Activated CD4-positive, alpha-beta T cell treated with anti-CD3 and anti-CD28 coated beads for 36 hours (primary cell): ENCODE measurements at places on chromosomes 1 and 21. TPM values are rescaled to one million over a fixed set of nuclear protein-coding genes. Genes with fewer than 3 reads are reported as not detected.

Gene AGO3
- 23.3 TPM for total RNA-seq

Gene DAB1
- not detected for total RNA-seq

DNA sequence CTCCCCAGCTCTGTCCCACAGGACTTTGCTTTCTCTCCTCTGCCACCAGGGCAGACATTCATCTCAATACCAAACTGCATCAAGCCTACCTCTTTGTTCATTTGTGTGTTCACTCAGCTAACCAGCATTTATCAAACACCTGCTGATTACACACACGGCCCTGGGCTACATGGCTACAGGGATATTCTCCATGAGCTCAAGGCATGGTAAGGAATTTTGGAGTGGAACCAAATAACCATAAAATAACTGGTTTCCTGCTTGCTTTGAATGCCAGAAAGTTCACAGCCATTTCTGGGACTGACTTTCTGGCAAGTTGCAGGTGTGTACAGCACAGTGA, 54.6 kb downstream of the LDLRAD2 start:
- DNase-seq: no peak

GRCh38 chr1:186212568-186213224, 162.4 kb downstream of the TPR start:
- peak; percentile 31 for DNase-seq

- no peak for DNase-seq
Measured at GRCh38 chr1:23111600-23112535, 56.8 kb downstream of the LUZP1 start.

DNA sequence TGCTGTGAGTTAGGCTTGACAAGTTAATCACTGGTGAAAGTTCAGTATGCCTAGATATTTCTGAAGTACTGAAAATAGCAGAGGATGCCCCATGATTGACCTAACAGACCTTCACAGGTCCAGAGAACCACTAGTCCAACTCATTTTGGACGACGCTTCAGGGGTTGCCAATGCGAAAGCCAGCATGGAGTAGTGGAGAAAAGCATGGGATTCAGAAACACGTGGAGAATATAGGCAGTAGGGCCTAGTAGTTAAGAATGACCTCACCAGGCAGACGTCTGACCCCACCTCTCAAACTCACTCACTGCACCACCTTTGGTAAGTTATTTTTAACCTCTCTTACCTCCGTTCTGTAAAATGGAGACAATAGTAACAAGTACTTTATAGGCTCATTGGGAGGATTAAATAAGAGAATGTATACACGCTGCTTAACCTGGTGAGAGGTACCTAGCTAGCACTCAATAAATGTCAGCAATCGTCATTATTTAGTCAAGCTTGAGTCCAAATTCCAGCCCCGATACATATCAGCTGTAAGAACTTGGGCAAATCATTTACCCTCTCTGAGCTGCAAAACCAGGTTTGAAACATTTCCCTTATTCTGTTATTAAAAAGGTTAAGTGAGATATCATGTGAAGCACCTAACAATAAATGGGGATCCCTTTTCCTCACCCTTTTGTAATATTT, 13.2 kb downstream of the PLPP3 start:
- no peak for DNase-seq

DNA sequence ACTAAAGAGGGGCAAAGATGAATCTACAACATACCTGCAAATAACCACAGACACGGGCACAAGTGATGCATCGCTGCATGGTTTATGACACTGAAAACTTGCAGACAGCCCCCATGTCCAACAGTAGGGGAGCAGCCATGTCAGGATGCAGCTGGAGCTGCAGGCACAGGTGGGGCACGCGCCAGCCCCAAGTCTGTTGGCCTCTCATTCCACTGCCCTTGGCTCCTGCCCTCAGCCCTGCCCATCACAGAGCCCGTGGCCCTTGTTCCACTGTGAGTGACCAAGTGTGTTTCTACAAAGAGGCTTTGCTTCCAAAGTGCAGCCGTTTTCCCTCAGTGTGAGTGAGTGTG, 3.2 kb upstream of the PADI4 start:
- no peak for DNase-seq

- no peak for DNase-seq
Measured at GRCh38 chr1:170290276-170290675, 144.5 kb downstream of the NTMT2 start.

DNA sequence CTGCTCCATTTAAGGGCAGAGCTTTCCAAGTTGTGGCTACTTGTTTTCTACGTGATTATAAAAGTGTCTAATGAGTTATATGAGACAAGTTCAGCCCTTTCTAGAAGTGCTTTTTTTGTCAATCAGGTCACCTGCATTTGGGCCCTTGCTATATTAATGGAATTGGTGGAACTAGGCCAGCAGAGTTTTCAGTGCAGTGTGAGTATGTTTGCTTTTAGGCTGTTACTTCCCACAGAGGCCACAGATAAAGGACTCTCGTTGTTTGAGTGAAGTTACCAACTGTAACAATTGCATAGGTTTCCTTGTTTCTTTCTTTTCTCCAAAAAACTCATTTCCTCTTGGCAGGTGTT, 10.9 kb downstream of the SMAP2 start:
- no peak for DNase-seq

GRCh38 chr1:115210302-115210711, 121.0 kb upstream of the TSPAN2 start:
- DNase-seq: no peak

- no peak for DNase-seq
Measured at GRCh38 chr1:145956361-145956760, 1.5 kb downstream of the LIX1L start.

- DNase-seq: no peak
Measured at GRCh38 chr1:97947695-97948094, 26.9 kb upstream of the DPYD start.

DNA sequence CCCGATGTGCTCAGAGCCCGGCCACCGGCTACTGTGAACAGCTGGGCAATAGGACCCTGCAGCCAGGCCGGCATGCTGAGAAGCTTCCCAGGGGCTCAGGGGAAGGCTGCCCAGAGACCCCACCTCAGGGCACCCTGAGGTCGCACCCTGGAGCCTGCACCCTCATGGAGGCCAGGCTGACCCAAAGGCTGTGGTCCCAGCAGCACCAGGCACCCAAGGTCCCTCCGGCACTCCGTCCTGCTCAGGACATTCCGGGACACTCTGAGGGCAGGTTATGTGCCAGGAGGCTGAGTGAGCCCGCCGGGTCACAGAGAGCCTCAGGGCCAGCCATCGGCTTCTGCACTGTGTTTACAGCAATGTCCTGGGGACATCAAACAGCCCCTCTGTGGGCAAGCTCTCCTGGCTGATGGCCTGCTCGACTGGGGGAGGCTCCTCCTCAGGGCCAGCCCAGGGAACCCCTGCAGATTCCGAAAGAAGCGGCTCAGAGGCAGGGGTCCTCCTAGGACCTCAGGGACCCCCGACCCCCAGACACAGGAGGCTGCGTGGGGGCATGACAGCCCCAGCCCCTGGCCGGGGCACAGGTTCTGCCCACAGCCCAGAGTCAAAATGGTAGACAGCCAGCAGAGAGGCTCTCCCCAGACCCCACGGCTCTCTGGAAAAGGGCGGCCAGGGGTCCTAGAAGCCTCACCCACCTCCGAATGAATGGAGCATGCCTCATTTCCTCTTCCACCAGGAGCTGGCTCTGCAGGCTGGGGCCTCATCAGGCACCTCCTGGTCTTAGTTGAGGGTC, 8.2 kb downstream of the SLC19A1 start:
- no peak for DNase-seq

DNA sequence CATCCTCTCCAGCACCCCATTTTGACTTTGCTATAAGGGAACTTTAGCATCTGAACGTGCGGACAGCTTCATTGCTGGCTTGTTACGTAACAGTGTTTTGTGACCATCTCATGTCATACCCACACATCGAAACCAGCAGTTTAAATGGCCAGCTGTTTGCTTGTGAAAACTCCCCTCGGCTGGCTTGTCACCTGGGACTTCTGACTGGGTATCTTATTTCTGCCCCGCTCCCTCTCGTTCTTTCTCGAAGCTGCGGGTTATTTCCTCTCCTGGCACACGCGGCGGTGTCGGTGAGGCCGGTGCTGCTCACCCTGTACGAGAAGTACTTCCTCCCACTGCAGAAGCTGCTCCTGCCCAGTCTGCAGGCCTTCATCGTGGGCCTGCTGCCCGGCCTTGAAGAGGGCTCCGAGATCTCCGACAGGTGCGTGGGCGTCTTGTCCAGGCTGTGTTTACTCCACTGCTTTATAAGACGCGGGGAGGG, 43.5 kb downstream of the DOP1B start:
- DNase-seq: no peak

- no peak for DNase-seq
Measured at GRCh38 chr1:64936956-64937355, 29.4 kb downstream of the JAK1 start.

- DNase-seq: no peak
Measured at GRCh38 chr1:180412583-180412982, 89.8 kb downstream of the ACBD6 start.

GRCh38 chr21:38013741-38014140, 97.5 kb upstream of the KCNJ6 start:
- no peak for DNase-seq

- no peak for DNase-seq
Measured at GRCh38 chr1:55070293-55071164, 31.2 kb downstream of the PCSK9 start.
